ENCODE measurements at places on chromosomes 7 and 10.

- DNase-seq, result no peak
These were observed 479 bp upstream of the SEMA4G start for GRCh38 chr10:100968863-100969186.

DNA sequence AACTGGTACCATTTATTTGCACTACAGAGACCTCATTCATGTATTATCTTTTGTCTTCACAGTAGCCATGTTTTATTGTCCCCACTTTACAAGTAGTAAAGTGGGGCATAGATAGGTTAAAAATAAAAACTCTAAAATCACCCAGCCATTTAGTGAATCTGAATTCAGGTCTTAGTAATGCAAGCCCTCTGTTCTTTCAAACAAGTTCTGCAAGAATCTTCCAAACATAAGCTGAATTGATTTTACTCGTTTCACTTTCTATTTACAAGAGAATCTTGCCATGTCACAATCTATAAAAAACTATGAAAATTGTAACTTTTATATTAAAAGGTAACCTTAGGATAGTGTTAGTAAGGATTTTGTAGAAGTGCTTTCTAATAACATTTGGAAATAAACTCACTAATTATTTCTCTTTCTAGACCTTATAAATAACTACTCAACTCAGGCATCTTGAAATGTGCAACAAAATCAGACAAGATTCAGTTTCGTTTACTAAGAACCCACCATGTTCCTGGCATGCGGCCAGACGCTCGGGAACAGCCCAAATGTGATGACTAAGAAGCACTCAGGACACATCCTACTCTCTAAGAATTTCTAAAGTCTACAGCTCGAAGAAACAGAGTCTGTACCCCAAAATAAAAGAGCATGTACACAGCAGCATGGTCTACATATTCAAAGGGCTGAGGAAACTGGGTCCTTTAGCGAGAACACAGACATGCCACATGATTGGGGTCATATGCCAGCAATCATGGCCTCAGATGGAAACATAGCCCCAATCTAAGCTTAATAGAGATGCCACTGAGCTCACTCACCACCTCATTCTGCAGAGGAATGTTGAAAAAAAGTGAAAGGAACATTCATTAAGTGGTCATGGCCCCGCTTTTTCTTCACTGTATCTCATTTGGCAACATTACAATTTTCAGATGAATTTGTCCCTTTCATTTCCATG lies 167.6 kb downstream of the AMPH start:
- peak; percentile 23 for DNase-seq

GRCh38 chr7:155410431-155410830 lies 47.5 kb upstream of the EN2 start:
- no peak for DNase-seq

GRCh38 chr10:11587722-11588259 lies 23.7 kb downstream of the USP6NL start:
- DNase-seq, result no peak

- DNase-seq, result no peak
These were observed 47.7 kb downstream of the ZNF277 start for GRCh38 chr7:112254156-112254555.
